ENCODE measurements at places on chromosomes 5 and 9. TPM values are rescaled to one million over a fixed set of nuclear protein-coding genes. Genes with fewer than 3 reads are reported as not detected.

DNA sequence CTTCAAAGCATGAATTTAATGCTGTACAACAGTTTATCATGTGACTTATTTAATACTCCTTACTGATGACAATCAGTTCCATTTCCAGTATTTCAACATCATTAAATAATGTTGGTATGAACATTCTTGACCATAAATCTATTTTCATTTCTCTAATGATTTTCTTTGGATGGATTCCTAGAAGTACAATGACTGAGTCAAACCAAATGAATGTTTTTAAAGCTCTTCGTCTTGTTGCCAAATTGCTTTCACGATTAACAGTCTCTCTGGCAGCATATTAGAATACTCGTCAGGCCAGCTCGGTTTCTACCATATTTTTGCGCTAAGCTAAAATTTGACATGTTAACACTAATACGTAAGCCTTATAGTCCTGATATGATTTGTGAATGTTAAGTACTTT, 197.0 kb downstream of the TRPM3 start:
- no peaks in the 10 kb centered on the region for H3K36me3 ChIP-seq
- peak overlapping the region; percentile 90 for H3K27ac ChIP-seq
- H3K27me3 ChIP-seq, result no peaks in the 10 kb centered on the region
- no peaks in the 10 kb centered on the region for H3K4me1 ChIP-seq
- peak overlapping the region; percentile 40 for H3K4me3 ChIP-seq

DNA sequence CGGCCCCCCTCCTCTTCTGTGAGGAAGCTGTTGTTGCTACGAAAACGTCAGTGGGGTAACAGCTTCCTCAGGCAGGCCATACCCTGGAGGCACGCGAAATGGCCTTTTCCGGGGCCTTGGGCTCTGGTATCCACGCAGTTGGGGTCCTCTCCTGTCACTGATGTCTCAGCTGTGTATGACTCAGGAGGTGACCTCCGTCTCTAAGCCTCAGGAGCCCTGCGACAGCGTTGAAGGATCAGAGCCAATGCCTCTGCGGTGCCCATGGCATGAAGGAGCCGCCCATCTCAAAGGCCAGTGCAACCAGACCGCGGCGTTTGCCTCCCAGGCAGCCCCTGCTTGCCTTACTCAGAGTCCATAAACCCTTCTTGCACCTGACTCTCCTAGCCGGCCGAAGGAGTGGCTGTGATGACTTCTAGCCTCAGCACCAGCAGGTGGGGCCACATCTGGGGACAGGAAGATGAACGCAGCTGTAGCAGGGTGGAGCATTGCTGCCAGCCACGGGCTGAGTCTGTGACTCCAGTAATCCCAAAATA, 1.0 kb upstream of the MXD3 start:
- H3K4me1 ChIP-seq, result no peaks in the 10 kb centered on the region
- H3K4me3 ChIP-seq, result no peak overlapping the region
- no peaks in the 10 kb centered on the region for H3K27me3 ChIP-seq
- H3K27ac ChIP-seq, result no peak overlapping the region
- no peaks in the 10 kb centered on the region for H3K36me3 ChIP-seq
- peak; percentile 50 for DNase-seq

DNA sequence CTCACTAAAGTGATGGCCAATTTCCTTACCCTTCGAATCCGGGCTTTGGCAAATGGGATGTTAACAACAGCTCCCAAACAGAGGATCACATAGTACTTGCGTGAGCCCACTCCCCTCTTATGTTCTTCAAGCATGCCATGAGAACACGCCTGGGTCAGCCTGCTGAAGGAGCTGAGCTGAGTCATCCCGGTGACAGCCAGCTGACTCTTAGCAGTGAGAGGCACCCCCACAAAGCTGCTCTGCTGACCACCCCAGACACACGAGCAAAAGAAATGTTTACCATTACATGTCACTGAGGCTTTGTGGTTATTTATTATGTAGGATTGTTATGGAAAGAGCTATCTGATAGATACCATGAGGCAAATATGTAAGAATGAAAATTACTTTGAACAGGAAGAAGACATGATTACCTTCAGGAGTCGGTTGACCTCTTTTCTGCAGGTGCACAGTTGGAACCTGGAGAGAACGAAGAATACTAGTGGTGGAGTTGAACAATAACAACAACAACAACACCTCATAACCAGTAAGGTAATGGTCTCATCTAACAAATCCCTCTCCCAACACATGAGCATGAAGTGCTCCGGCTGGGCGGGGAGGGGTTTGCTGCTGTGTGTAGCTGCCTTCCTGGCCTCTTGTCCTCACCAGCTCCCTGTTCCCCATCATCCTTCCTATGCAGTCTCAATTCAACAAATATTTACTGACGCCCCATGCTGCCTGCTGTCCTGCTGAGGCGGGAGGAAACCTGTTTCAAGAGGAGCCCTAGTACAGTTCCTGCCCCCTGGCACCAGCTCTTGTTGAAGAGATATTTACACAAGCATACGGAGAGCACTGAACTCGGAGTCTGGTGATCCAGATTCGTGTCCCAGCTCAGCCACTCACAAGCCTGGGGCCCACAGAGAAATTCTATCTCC, 69.4 kb upstream of the LHFPL2 start:
- H3K27me3 ChIP-seq, result no peaks in the 10 kb centered on the region
- H3K27ac ChIP-seq, result no peak overlapping the region
- no peak for DNase-seq
- H3K4me3 ChIP-seq, result no peak overlapping the region
- H3K4me1 ChIP-seq, result no peaks in the 10 kb centered on the region

- no peak for DNase-seq
- no peaks in the 10 kb centered on the region for H3K36me3 ChIP-seq
- H3K27me3 ChIP-seq, result no peaks in the 10 kb centered on the region
- H3K4me3 ChIP-seq, result no peak overlapping the region
- H3K27ac ChIP-seq, result no peak overlapping the region
These were observed 322.2 kb downstream of the GLIS3 start for GRCh38 chr9:3977614-3978112.

DNA sequence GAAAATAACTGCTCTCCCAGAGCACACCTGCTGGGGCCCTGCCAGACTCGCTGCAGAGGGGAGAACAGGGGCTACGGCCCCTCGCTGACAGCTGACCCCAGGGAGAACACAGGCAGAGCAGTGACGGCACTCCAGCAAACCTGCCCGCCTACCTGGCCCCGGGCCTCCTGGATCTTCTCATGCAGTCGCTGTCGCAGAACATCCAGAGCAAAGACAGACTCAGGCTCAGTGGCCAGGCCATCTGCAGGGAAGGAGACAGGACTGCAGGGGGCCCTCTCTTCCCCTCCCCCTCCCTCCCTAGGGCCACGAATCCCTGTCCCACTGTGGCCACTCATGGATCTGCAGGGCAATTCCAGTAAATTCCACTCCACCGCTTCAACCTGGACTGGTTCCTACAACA, 2.4 kb downstream of the SURF6 start:
- H3K27ac ChIP-seq, result no peak overlapping the region
- H3K4me1 ChIP-seq, result no peaks in the 10 kb centered on the region
- H3K27me3 ChIP-seq, result no peaks in the 10 kb centered on the region
- H3K4me3 ChIP-seq, result no peak overlapping the region
- no peaks in the 10 kb centered on the region for H3K36me3 ChIP-seq

The FAM221B gene
- not detected for total RNA-seq

The ZNF883 gene
- total RNA-seq, result 2.1 TPM

The GPR151 gene
- total RNA-seq, result not detected

Data from aorta (tissue), 5 donors.